Thyroid gland (tissue), 4 donors: ENCODE measurements at places on chromosomes 16 and 17.

- no peak overlapping the region for H3K4me3 ChIP-seq
- no peak overlapping the region for H3K27ac ChIP-seq
- peaks cover 81% of the 10 kb centered on the region for H3K36me3 ChIP-seq
- H3K27me3 ChIP-seq: no peaks in the 10 kb centered on the region
Measured at GRCh38 chr17:39517224-39517623, 55.9 kb downstream of the CDK12 start.

- no peak overlapping the region for H3K27ac ChIP-seq
- H3K4me1 ChIP-seq: no peaks in the 10 kb centered on the region
- H3K36me3 ChIP-seq: peaks cover 24% of the 10 kb centered on the region
- DNase-seq: no peak
- no peaks in the 10 kb centered on the region for H3K27me3 ChIP-seq
Measured at GRCh38 chr16:253833-254232, 19.2 kb downstream of the FAM234A start.

- H3K27ac ChIP-seq: no peak overlapping the region
- no peak for DNase-seq
- H3K27me3 ChIP-seq: no peaks in the 10 kb centered on the region
- no peaks in the 10 kb centered on the region for H3K36me3 ChIP-seq
- H3K4me3 ChIP-seq: no peak overlapping the region
Measured at GRCh38 chr17:47633996-47634395, 15.7 kb upstream of the KPNB1 start.

DNA sequence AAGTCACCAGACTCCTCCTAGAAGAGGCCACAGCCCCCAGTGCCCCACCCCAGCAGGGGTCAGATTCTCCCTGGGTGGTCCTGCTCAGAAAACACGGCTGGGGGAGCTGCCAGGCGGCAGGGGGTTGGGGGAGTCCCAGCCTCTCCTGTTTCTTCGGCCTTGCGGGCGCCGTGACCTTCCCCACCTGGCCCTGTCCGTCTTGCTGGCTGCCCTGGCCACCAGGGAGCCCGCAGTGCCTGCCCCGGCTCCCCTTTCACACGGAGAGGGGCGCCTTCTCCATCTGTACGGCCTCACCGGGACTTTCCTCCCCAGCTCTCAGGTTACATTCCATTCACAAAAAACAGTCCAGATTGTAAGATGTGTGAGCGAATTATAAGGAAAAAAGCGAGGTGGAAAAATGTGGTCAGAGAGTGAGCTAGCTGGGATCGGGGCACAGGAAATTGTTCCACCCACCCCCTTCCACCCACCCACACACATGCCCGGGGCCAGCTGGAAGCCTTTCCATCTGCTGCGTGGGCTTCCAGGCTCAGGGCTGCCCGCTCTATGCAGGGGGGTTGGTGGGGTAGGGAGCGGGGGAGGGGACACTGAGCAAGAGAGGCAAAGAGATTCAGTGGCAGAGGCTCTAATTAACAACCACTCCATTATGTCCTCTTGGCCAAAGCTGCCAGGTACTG is 14.6 kb upstream of the CIBAR2 start:
- no peak for DNase-seq
- H3K27ac ChIP-seq: no peak overlapping the region
- no peaks in the 10 kb centered on the region for H3K36me3 ChIP-seq
- H3K27me3 ChIP-seq: no peaks in the 10 kb centered on the region
- no peak overlapping the region for H3K4me3 ChIP-seq
- H3K4me1 ChIP-seq: peaks cover 10% of the 10 kb centered on the region

DNA sequence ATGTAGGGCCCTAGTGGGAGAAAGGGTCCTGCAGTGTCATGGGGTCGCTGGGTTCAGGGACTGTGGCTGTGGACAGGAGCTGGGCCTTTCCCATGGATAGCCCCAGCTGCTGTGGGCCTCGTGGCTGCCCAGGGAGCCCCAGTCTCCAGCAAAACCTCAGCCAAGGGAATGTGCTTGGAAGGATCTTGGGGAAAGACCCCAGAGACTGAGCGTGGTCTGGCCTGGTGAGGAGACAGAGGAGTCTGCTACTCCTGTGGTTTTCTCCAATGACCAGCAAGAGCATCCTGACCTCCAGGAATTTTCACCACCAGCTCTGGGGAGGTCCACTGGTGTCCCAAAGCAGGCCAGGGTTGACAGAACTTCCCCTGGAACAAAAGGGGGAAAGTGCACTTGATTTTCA is 42.3 kb downstream of the RNF112 start:
- H3K36me3 ChIP-seq: no peaks in the 10 kb centered on the region
- no peak overlapping the region for H3K27ac ChIP-seq
- H3K4me1 ChIP-seq: no peaks in the 10 kb centered on the region
- H3K4me3 ChIP-seq: no peak overlapping the region
- no peak for DNase-seq
- H3K27me3 ChIP-seq: no peaks in the 10 kb centered on the region

GRCh38 chr16:11432856-11433395 is 87.7 kb downstream of the RMI2 start:
- no peaks in the 10 kb centered on the region for H3K27me3 ChIP-seq
- H3K4me3 ChIP-seq: no peak overlapping the region
- H3K27ac ChIP-seq: no peak overlapping the region
- H3K36me3 ChIP-seq: no peaks in the 10 kb centered on the region
- no peaks in the 10 kb centered on the region for H3K4me1 ChIP-seq
- no peak for DNase-seq
